ENCODE measurements at places on chromosomes 1 and 21. TPM values are rescaled to one million over a fixed set of nuclear protein-coding genes. Genes with fewer than 3 reads are reported as not detected.

The TMPRSS2 gene
- polyA plus RNA-seq, result not detected

DNA sequence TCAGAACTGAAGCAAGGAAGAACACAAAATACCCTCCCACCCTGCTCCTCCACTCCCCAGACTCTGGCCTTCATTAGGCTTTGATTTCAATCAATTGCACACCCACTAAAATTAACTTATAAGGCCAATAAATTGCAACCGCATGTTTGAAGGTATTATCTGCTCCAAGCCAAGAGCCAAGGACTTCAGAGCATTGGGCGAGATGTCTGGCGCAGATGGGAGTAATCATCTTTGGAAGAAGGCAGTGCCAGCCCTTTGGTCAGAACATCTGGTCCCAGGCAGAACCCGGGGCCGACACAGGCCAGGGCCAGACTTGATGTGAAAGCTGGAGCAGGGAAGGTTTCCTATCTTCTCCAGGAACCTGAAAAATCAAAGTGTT is 60.0 kb downstream of the SLC66A1 start:
- no peak for DNase-seq
- no peak overlapping the region for H3K4me3 ChIP-seq
- H3K4me1 ChIP-seq, result no peaks in the 10 kb centered on the region
- H3K27ac ChIP-seq, result peak overlapping the region; percentile 27
- peaks cover 84% of the 10 kb centered on the region for H3K36me3 ChIP-seq

DNA sequence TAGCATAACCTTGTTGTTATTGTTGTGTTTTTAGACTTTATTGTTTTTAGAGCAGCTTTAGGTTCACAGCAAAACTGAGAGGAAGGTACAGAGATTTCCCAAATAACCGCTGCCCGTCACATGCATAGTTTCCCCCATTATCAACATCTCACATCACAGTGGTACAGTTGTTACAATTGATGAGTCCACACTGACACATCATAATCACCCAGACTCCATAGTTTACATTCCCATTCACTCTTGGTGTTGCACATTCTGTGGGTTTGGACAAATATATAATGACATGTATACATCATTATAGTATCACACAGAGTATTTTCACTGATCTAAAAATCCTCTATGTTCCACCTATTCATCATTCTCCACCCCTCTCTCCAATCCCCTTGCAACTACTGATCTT is 25.9 kb upstream of the TOR3A start:
- H3K4me3 ChIP-seq, result no peak overlapping the region
- DNase-seq, result no peak

GRCh38 chr1:113036639-113037321 is 36.2 kb upstream of the LRIG2 start:
- H3K27ac ChIP-seq, result no peak overlapping the region
- no peak overlapping the region for H3K4me3 ChIP-seq
- H3K27me3 ChIP-seq, result no peaks in the 10 kb centered on the region
- H3K36me3 ChIP-seq, result no peaks in the 10 kb centered on the region
- no peak for DNase-seq

DNA sequence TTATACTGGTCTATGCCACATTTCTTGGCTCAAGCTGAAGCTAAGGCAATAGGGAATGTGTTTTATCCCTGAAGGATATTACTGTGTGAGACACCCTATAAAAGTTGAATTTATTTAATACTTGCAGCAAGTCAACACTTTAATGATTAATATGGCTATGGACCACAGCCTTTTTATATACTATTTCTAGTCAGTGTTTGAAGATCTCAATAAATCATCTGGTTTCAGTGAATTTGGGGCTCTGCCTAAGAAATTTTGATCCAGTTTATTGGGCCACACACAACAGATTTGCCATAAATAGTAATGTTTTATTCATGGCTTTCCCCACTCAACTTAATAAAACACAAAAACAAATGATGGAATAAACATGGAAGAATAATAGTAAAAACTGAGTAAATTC is 698.3 kb downstream of the ADGRL2 start:
- no peaks in the 10 kb centered on the region for H3K27me3 ChIP-seq
- no peaks in the 10 kb centered on the region for H3K36me3 ChIP-seq
- no peak overlapping the region for H3K4me3 ChIP-seq
- H3K4me1 ChIP-seq, result no peaks in the 10 kb centered on the region
- DNase-seq, result no peak

- H3K36me3 ChIP-seq, result peaks cover 8% of the 10 kb centered on the region
- DNase-seq, result no peak
- no peak overlapping the region for H3K27ac ChIP-seq
- no peak overlapping the region for H3K4me3 ChIP-seq
- no peaks in the 10 kb centered on the region for H3K27me3 ChIP-seq
Observed at GRCh38 chr1:241881440-241881839, 33.4 kb downstream of the EXO1 start.

The PPCS gene
- 176 TPM for polyA plus RNA-seq

DNA sequence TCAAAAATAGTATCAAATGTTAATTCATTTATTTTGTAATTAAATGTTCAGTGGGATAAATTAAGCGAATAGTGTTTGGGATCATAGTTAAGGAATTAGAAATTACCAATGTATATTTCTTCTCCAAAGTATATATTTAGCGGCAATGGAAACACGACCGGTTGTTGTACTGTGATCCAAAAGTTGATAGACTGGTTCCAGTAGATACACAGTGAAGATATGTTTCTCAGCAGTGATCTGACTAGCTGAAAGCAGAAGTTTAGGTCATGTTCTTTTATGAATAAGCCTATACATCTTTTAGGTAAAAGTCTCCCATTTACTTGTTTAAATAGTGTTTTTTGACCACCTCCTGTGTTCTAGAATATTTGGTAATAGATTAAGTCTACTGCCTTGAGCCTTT is 8.8 kb downstream of the USP16 start:
- H3K4me1 ChIP-seq, result no peaks in the 10 kb centered on the region
- no peaks in the 10 kb centered on the region for H3K27me3 ChIP-seq
- H3K36me3 ChIP-seq, result peaks cover 90% of the 10 kb centered on the region

DNA sequence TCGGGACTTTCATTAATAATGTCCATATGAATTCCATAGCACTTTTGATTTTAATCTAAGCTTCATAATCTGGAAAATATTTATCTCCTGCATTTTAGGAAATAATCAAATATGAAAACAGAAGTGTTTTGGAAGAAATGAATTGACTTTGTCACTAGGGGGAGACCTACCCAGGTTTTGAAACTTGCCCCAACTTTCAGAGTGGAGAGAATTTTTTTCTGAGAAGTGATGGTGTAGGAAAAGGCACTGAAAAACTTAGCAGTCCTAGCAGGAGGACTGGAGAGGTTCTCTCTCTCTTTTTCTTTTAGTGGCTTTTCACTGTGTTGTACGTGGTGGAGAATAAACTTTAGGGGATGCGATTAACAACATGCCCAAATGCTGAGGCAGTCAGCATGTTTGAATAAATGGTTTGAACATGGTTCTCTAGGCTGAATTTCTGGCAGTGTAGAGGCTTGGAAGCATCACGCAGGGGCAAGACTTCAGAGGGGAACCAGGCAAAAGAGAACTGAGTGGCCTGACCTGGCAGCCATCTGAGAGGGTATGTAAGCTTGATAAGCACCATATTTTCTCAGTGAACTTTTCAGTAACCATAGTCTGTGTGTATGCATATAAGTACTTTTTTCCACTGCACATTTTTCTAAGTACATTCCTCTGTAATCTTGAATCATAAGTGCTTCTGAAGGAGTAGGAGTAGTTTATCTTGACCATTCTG is 68.3 kb upstream of the NEK7 start:
- no peaks in the 10 kb centered on the region for H3K4me1 ChIP-seq
- no peak for DNase-seq
- H3K36me3 ChIP-seq, result no peaks in the 10 kb centered on the region

The CXADR gene
- not detected for polyA plus RNA-seq

GRCh38 chr1:1185101-1185765 is 11.6 kb downstream of the TTLL10 start:
- no peaks in the 10 kb centered on the region for H3K27me3 ChIP-seq
- no peaks in the 10 kb centered on the region for H3K36me3 ChIP-seq
- no peak overlapping the region for H3K27ac ChIP-seq
- DNase-seq, result no peak
- H3K4me1 ChIP-seq, result peaks cover 2% of the 10 kb centered on the region

The TRNP1 gene
- polyA plus RNA-seq, result 0.92 TPM

The PRAMEF17 gene
- not detected for polyA plus RNA-seq

GRCh38 chr1:39174390-39175081 is 30.0 kb upstream of the MACF1 start:
- no peak overlapping the region for H3K27ac ChIP-seq
- DNase-seq, result no peak

The PRELP gene
- polyA plus RNA-seq, result not detected

- DNase-seq, result no peak
- H3K27me3 ChIP-seq, result no peaks in the 10 kb centered on the region
- peaks cover 10% of the 10 kb centered on the region for H3K4me1 ChIP-seq
- no peaks in the 10 kb centered on the region for H3K36me3 ChIP-seq
Observed at GRCh38 chr1:220955116-220955515, 75.9 kb downstream of the HLX start.

- no peaks in the 10 kb centered on the region for H3K36me3 ChIP-seq
- H3K4me3 ChIP-seq, result no peak overlapping the region
- H3K27me3 ChIP-seq, result no peaks in the 10 kb centered on the region
- no peak for DNase-seq
- H3K27ac ChIP-seq, result no peak overlapping the region
- no peaks in the 10 kb centered on the region for H3K4me1 ChIP-seq
Observed at GRCh38 chr1:237748171-237748960, 142.4 kb downstream of the ZP4 start.

DNA sequence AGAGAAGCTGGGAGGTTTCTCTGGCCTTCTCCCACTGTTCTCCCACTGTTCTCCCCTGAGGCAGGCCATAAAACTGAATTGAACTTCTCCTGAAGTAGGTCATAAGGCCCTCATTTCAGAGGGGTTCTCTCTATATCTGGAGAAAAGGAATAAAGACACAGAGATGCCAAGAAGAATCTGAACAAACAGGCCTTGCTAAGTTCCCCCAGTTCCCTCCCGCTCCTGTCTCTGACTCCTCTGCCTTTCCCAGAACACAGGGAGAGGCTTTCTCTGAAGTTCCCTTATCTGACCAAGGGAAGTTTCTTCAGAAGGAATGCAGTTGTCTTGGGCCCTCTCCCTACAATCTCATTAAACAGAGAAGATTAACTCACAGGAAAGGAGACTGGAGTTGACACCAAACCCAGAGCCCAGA is 83.4 kb downstream of the SLC16A1 start:
- H3K27ac ChIP-seq, result no peak overlapping the region
- H3K36me3 ChIP-seq, result no peaks in the 10 kb centered on the region
- peaks cover 8% of the 10 kb centered on the region for H3K4me1 ChIP-seq
- DNase-seq, result no peak
- H3K27me3 ChIP-seq, result no peaks in the 10 kb centered on the region
- H3K4me3 ChIP-seq, result no peak overlapping the region

The OPTC gene
- not detected for polyA plus RNA-seq

DNA sequence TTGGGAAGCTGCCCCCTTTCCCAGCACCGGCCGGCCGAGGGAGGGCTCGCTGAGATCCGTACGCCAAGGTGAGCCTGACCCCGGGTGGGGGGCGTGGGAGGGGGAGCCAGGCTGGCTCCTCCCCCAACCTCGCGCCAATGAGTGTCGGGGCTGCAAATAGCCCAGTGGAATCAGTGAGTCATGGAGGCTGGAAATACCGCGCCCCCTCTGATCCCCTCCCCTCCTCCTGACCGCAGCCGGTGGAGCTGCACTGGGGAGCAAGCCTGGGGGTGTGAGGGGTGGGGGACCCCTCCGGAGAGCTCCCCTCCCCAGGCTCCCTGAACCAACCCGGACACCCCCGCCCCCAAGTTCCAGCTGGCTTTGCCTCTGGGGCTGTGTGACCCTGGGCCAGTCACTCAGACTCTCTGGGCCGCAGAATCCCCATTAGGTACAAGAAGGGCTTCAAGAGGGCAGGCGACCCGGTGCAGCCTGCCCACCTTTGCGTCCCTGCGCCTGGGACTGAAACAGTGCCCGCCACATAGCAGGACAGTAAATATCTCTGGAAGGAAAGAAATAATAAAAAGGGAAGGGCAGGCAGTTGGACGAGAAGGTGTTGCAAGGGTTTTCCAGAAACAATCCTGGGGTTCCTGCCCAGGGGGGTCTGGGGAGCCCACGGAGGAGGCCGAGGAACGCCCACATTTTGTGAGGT is 4.5 kb downstream of the HSPB7 start:
- H3K4me3 ChIP-seq, result peak overlapping the region; percentile 75
- H3K36me3 ChIP-seq, result no peaks in the 10 kb centered on the region
- no peaks in the 10 kb centered on the region for H3K27me3 ChIP-seq
- peak; percentile 82 for DNase-seq

- no peaks in the 10 kb centered on the region for H3K36me3 ChIP-seq
- H3K27ac ChIP-seq, result no peak overlapping the region
- no peak overlapping the region for H3K4me3 ChIP-seq
- no peaks in the 10 kb centered on the region for H3K27me3 ChIP-seq
Observed at GRCh38 chr1:209878964-209879363, 51.2 kb downstream of the UTP25 start.

DNA sequence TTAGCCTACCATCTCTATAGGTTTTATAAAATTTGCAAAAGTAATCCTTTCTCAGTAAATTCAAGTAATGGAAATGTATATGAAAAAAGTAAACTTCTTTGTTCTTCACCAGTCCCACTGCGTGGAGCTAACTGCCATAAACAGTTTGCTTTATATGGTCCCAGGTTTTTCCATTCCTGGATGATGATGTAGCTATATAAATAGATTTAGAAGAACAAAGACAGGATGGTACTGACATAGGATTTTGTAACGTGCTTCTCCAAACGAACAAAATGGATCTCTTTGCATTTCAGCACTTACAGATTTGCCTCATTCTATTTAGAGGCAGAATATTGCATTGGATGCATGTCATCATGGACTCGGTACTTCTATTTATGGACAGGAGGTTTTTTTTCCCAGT is 57.3 kb downstream of the SMYD2 start:
- peaks cover 26% of the 10 kb centered on the region for H3K36me3 ChIP-seq
- H3K27ac ChIP-seq, result no peak overlapping the region
- no peaks in the 10 kb centered on the region for H3K4me1 ChIP-seq
- no peak for DNase-seq
- H3K27me3 ChIP-seq, result no peaks in the 10 kb centered on the region

The NUF2 gene
- polyA plus RNA-seq, result 0.37 TPM

DNA sequence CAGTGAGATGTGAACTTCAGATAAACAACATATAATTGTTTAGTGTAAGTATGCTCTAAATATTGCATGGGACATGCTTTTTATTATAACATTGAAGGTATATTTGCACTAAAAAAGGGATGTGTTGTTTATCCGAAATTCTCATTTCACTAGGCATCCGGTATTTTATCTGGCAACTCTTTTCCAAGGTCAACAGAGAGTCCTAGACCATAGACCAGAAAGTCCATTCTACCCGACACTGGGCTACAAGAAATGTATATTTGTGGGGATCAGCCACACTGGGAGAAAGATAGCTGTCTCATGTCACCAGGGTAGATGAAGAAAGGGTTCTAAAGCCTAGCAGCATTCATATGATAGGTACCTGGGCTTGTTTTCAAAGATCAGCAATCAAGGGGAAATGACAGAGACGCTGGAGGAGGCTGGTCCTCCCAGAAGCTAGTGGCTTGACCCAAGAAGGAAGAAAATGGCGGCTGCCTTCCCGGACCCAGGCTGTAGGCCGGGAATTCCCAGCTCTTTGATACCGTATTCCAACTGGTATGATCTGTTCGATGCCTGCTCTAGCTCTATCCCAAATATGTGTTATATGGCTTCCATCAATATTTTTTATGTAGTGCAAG is 161.1 kb upstream of the IRF2BP2 start:
- no peak for DNase-seq
- no peak overlapping the region for H3K4me3 ChIP-seq
- H3K36me3 ChIP-seq, result no peaks in the 10 kb centered on the region
- no peaks in the 10 kb centered on the region for H3K27me3 ChIP-seq
- peaks cover 77% of the 10 kb centered on the region for H3K4me1 ChIP-seq
- peak overlapping the region; percentile 98 for H3K27ac ChIP-seq

Data from CD14-positive monocyte (primary cell).